ENCODE measurements at places on chromosomes 13 and 19. TPM values are rescaled to one million over a fixed set of nuclear protein-coding genes. Genes with fewer than 3 reads are reported as not detected.

Gene CDX2
- not detected for total RNA-seq

Gene ZNF8
- 4.9 TPM for total RNA-seq

Gene THSD8
- 26.6 TPM for total RNA-seq

Gene OR7G3
- not detected for total RNA-seq

Gene KLK5
- not detected for total RNA-seq
